Type B pancreatic cell (in vitro differentiated cells): ENCODE measurements at places on chromosomes 12 and 14. TPM values are rescaled to one million over a fixed set of nuclear protein-coding genes. Genes with fewer than 3 reads are reported as not detected.

GRCh38 chr14:68159701-68160633 lies 340.4 kb downstream of the RAD51B start:
- DNase-seq, result no peak
- peaks cover 49% of the 10 kb centered on the region for H3K4me1 ChIP-seq
- H3K4me3 ChIP-seq, result no peak overlapping the region
- no peak overlapping the region for H3K27ac ChIP-seq
- no peaks in the 10 kb centered on the region for H3K27me3 ChIP-seq

GRCh38 chr12:34296143-34297041 lies 274.1 kb downstream of the ALG10 start:
- no peaks in the 10 kb centered on the region for H3K36me3 ChIP-seq
- no peak overlapping the region for H3K4me3 ChIP-seq
- no peaks in the 10 kb centered on the region for H3K4me1 ChIP-seq
- no peaks in the 10 kb centered on the region for H3K27me3 ChIP-seq
- no peak for DNase-seq

TMPRSS12 gene
- total RNA-seq, result 0.45 TPM in 1 of 2 replicates, not detected in the other

DNA sequence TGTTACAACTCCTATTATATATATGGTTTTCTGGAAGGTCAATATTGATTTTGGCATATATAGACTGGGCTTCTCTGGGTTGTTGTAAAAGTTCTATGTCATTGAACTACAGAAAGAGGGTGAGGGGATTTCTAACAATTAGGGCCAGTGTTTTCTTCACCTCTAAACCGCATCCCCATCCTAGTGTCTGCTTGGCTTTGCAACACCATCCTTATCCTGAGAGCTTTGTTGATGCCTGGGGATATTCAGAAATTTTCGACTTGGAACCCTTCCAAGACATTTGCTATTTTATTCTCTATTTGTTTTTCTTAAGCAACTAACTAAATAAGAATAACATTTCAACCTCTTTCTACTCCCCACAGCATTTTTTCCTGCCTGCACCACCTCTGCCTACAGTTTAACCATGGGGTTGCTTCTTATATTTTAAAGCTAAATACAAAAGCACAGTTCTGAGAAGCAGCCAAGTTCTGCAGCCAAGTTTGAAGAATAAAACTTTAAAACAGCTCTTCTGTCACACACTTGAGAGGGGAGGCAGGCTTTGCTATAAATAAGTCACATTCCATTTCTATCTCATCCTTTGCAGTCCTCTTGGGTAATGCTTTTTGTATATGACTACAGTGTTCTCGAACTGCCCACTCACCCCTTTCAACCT lies 53.4 kb downstream of the RGS6 start:
- H3K4me3 ChIP-seq, result no peak overlapping the region
- no peaks in the 10 kb centered on the region for H3K27me3 ChIP-seq
- no peaks in the 10 kb centered on the region for H3K36me3 ChIP-seq
- H3K4me1 ChIP-seq, result peaks cover 4% of the 10 kb centered on the region

DNA sequence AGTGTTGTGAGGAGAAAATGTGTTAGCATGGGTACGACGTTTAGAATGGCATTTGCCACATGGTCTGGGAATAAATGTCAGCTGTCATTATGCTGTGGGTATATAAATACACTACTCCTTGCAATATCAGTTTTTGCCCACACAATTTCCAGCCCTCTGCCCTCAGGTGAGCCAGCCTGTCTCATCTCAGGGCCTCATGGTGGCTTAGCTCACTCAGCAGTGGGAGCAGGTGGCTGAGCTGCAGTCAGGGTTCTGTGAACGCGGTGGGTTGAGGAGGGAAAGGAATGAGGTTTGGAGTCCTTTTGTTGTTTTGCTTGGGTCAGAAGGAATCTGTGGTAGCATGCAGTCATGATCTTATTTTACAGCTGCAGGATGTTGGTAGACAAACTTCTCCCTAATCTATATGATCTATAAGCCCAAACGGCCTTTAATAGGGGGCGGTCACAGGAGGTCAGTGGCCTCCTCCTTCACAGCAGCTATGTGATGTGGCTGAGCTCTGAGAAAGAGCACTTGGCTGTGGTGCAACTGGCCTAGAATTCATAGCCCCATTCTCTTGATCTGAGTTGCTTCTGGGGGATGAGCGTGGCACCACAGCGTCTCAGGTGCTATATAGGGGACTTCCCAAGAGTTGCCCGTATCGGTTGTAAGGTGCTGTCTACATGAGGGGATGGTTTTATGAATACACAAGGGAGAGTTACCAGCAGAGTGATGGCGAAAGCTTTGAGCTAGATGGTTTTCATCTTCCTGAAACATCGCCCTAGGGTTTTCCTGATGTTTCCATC lies 27.8 kb upstream of the KCNA5 start:
- no peak for DNase-seq
- no peaks in the 10 kb centered on the region for H3K36me3 ChIP-seq
- no peak overlapping the region for H3K27ac ChIP-seq
- H3K4me3 ChIP-seq, result no peak overlapping the region

DNA sequence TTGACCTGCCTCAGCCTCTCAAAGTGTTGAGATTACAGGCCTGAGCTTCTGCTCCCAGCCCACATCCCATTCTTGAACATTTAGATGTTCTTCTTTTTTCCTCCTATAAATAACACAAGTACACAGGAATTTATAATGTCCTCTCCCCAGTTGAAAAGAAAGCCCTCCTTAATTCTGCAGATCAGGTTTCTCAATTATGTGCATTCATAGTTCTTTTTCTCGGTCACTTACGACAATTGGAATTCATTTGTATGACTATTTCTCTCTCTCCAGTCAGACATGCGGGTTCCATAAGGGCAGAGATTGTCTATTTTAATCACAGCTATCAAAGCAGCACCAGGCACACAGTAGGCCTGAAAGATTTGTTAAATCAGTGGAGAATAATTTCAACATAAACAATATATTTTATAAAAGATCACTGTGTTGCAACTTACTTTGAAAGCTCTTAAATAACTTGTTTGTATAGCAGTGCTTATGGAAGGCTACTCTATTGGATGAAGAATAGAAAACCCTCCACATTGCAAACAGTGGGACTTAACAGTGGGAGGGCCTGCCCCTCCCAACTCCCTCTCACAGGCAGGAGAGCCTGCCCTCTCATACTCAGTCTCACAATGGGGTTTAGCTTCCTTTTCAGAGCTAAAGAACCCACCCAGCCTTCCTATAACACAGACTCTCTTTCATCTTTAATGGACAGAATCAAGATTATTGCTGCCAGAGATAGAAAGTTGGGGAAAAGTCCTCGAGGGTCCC lies 84.1 kb upstream of the TRAF3 start:
- no peak for DNase-seq
- H3K27me3 ChIP-seq, result no peaks in the 10 kb centered on the region
- H3K36me3 ChIP-seq, result no peaks in the 10 kb centered on the region
